ENCODE measurements at places on chromosomes 7 and 10. TPM values are rescaled to one million over a fixed set of nuclear protein-coding genes. Genes with fewer than 3 reads are reported as not detected.

SFTPA1 gene
- not detected for total RNA-seq

MNX1 gene
- total RNA-seq = not detected

CRCP gene
- 47.8 TPM for total RNA-seq

- no peak for DNase-seq
These were observed 29.8 kb upstream of the EPC1 start for GRCh38 chr10:32376771-32377170.

- no peak for DNase-seq
These were observed 17.4 kb downstream of the PDGFA start for GRCh38 chr7:502296-502695.

DNA sequence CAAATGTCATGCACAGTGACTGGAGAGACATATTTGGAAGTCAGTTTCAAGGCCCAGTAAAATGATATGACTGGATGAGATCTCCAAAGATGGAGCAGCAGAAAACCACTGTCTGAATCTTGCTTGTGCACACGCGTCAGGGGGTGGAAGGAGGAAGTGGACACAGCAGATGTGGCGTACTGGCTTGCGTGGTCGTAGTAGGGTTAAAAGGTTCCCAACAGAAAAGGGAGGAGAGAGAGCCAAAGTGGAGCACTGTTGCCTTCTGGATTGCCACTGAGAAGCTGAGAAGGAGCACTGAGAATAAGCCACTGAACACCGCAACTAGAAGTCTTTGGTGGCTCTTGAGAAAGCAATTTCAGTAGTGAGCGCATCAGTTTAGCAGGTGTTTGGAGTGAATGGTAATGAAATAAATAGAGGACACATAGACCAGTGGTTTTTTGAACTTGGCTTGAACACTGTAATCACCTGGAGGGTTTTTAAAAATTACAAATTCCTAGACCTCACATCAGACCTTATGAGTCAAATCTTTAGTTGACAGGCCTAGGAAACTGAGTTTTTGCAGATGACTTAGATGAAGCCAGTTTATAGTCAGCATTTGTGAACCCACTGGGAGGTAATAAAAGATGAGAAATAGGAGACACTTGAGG lies 227.3 kb downstream of the PTEN start:
- DNase-seq = no peak

DNA sequence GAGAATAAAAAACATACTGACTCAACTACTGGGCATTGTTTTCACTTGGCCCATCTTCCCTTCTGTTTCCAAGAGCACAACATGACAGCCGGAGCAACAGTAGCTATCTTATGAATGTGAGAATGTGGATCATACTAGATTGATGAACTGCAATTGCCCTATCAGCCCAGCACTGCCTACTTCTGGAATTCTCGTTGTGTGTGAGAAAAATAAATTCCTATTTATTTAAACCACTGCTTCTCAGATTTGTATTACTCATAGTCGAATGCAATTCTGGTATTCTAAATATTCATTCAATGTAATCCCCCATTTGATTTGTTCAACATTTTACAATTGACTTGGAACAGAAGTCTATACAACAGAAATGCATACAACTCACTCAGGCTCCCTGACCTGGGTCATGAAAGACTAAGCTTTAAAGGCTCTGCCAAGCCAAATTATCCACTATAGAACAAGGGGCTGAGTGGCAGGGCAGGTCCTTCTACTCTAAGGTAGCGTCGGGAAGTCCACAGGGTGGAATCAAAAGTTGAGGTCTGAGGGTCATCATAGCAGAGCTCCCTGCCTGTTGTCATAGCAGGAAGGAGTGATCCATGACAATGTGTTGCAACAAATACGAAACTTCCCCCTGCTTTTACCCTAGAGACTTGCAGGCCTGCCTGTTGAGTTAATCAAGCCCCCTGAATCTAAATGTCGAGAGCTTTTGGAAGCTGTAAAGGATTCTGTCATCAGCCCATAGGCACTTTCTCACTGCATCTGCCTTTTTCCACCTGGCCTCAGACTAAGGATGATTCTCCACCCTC lies 12.4 kb upstream of the JAZF1 start:
- no peak for DNase-seq

- DNase-seq = no peak
These were observed 31.5 kb upstream of the BTRC start for GRCh38 chr10:101322266-101323108.

DNA sequence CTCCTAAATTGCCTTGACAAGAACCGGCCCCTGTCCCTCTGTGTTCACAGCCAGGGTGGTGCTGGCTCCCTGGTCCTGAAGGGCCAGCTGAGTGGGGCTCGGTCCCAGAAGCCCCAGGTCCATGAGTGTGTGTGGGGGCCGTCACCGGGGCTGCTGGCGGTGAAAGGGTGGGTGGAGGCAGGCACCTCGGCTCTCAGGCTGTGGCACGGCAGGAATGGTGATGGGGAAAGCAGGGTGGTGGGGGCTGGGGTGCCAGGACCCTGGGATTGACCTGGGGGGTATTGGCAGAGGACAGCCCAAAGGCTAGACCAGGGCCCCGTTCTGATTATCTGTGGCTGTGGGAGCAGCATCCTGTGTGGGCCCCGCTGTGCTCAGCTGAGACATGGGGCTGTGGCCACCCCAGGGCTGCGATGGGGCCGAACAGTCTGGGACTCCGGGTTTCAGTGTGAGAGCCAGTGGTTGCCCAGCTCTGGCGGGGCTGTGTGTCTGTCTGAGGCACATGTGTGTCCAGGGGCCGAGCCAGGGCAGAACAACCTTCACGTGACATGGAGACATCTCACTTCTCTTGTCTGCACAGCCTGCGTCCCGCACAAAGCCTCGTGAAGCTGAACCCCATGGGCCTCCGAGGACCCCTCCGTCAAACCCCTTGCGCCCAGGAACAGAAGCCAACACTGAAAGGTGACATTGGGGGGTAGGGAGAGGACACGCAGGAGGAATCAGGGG lies 144.2 kb downstream of the ELFN1 start:
- peak; percentile 47 for DNase-seq

DNA sequence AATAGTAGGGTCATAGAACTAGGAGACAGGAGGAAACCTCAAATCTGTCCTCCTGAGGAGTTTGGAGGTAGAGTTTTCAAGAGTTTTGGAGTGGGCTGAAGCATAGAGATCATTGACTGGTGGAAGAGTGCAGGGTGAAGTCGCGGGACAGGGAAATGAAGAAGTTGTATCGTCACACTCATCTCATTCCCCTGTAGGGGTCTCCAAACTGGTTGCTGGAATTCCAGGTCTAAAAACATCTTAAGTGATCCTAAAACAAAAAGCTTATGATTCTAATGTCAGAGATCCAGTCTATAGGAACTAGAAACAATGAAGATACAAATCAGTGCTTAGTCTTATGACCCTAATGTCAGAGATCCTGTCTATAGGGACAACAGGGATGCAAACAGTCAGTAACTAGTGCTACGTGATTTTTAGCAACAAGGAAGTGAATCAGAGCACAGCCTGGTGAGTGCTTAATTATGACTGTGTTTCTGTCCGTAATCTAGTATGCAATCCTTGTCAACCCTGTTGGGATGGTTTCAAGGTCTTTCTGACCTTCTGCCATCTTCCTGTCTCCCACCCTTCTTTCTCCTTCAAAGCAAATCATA lies 139.4 kb downstream of the SKIDA1 start:
- no peak for DNase-seq
